Stimulated activated CD4-positive, alpha-beta T cell treated with anti-CD3 and anti-CD28 coated beads, TNF-alpha, amount 100 ng/mL, for 24 hours (primary cell): ENCODE measurements at places on chromosomes 5 and 9.

DNA sequence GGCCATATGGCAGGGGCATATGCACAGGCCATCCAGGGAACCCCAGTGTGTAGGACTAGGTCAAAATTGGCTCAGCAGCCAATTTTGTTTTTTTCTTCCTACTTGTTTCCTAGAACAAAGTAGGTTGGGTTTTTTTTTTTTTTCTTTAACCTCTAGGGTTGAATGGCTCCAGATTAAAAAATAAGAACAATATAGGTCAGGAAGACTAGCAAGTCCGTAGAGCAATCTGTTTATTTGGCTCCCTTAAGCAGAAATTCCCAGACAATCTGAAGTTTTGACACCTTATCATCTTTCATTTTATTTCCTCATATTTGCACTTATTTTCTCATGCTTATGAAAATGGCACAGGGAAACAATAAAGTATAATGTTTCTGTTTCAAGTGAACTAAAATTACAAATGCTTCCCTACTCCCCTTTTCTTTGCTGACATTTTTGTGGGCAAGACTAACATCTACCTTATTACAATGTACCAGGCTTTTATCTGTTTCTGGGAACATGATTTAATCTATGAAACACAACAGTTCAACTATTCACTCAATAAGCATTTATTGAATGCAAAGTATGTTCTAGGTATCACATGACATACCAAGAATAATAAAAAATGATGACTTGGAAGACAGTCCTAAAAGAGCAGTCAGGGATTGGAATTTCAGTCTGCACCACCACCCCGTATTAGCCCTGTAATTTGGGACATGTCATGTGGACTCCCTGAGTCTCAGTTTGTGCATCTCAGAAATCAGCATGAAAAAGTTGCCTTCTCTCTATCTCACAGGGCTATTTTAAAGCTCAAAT lies 30.5 kb downstream of the TLR4 start:
- DNase-seq = no peak

DNA sequence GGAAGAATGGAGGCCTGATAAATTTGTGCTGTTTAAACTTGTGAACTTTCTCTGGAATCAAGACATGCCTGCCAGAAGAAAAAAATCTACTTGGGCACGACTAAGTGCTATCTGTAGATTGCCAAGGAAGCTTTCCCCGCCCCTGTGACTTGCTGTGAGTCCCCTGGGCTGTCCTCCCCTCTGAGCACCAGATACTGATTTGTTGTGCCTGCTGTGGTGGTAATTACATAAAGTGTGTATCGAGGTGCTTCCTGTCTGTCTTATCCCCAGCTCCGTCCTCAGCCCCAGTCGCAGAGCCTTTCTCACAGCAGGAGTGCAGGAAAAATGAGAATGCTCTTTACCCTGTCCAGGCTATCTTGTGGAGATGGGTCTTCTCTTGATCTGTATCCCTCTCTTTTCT lies 53.9 kb downstream of the TRIO start:
- DNase-seq = no peak

DNA sequence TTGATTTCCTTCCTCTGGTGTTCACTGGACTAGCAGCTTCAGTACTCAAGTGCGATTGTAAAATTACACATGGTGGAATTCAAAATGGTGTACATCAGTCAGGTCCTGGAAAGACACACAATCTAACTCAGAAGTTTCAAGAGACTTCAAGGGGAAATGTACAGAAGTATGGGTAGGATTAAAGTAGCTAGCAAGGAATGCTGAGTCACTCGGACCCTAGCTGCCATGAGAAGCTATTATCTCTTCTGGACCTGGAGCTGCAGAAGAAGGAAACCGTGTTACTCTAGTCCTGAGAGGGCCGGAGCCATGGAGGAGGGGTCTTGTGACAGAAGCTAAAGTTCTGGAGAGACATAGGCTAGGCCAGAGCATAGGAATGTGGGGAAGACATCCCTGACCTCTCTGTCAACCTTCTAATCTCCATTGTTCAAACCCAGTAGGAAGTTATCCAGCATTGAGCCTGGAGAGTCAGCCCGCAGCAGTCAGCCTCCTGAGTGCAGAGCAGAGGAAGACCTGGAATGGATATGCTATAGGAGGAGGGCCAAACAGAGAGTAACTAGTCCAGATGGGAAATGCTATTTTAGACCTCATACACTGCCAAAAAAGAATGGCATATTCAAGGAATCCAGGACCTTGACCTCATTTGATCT lies 84.3 kb downstream of the GHR start:
- DNase-seq = no peak

GRCh38 chr9:14346811-14347405 lies 33.0 kb upstream of the NFIB start:
- DNase-seq = no peak

- no peak for DNase-seq
Measured at GRCh38 chr5:53109056-53109442, 508 bp downstream of the MOCS2 start.

GRCh38 chr5:132489051-132489770 lies 1.4 kb downstream of the IRF1 start:
- DNase-seq = no peak

GRCh38 chr9:108217431-108218349 lies 638.1 kb downstream of the ACTL7B start:
- DNase-seq = no peak

DNA sequence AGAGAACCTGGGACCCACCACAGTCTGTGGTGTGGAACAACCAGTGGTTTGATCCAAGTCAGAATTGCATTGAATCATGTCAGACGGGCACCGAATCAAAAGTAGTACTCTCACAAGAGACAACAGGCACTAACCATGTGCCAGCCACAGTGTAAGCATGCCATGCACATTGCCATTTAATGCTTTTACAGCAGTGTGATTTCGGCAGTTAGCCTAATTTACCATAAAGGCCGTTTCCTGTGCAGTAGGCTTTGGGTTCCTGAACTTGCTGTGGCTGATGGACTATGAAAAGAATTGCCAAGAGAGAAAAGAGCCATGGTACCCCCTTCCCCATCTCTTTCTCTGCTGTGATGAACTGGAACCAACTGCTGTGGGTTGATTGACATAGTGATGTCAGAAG lies 540.6 kb downstream of the EBF1 start:
- no peak for DNase-seq

- DNase-seq = no peak
Measured at GRCh38 chr9:35277628-35278359, 116.0 kb downstream of the UNC13B start.

DNA sequence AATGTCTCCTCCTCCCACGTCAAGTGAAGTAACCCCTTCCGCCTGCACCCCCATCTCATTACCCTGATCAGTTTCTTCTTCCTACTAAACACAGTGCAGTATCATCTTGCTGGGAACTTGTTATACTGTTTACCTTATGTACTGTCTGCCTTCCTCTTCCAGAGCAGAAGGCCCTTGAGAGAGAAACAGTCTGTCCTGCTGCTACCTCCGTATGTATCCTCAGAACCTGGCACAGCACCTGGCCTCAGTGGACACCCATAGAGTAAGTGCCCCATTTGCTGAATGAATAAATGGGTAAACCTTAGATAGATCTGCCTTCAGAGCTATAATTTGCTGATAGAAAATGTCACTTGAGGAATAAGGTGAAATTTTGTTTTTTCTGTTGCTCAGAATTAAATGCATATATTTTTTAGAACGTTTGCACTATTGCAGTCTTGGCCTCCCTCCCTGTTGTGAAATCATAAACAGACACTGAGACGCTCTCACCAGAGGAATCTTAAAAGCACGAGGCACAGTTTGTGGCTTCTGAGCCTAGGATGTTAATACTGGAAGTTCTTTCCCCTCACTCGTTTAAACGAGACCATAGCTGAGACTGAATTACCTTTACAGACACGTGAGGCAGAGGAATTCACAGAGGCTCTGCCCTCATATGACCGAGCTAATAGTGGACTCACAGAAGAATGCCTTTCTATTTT lies 223.1 kb upstream of the DAP start:
- no peak for DNase-seq
